ENCODE measurements at places on chromosomes 3 and 15.

DNA sequence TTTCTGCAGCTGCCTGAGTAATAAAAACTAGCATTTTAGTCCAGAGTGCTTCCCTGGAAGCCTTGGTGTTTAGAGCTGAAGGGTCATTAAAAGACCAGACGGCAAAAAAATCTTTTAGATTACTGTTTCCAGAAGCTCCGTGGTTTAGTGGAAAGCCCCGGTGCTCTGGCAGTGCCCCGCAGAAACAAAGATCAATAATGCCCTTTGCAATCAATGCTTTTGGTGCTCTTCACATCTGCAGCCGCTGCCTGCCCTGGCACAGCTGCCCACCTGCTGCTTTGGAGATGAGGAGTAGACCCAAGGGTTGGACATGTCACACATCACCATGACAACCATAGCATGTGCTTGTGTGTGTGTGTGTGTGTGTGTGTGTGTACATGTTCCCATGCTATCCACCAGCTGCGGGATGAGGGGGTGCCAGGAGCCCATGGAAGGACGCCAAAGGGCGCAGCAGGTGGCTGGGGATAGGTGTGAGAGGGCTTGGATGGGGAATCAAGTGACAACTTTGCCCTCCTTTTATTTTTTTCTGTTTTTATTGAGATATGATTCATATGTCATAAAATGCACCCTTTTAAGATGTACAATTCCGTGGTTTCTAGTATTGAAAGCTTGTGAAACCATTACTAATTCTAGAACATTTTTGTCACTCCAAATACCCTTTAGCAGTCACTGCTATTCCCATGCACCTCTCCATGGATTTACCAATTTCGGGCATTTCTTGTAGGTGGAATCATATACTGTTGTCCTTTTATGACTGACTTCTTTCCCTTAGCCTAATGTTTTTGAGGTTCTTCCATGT, 75.7 kb upstream of the KLHL25 start:
- no peak for DNase-seq

- no peak for DNase-seq
Measured at GRCh38 chr3:196122021-196122687, 40.3 kb upstream of the TFRC start.

- peak; percentile 96 for DNase-seq
Measured at GRCh38 chr15:58749532-58750337, at the start of gene ADAM10. TSS of gene ADAM10 (minus strand) at chr15:58749707. CDS start at chr15:58749534, 173 bp downstream.

DNA sequence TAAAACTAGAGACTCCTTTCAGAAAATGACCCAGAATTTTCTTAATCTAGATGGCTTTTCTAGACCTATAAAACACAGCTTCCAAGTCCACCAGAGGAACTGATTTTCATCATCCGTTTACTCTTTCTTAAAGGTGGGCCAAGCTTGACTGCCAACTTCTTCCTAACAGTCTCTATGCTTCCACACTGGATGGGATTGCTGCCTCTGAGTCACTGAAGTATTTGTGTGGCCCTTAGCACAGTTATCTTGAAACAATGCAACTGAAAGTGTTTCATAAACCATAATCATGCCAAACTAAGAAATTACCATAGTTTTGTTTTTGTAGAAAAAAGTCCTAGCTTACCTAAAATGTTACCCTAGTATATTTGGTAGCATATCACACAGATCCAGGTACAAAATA, 985.7 kb downstream of the TUSC7 start:
- DNase-seq = no peak

DNA sequence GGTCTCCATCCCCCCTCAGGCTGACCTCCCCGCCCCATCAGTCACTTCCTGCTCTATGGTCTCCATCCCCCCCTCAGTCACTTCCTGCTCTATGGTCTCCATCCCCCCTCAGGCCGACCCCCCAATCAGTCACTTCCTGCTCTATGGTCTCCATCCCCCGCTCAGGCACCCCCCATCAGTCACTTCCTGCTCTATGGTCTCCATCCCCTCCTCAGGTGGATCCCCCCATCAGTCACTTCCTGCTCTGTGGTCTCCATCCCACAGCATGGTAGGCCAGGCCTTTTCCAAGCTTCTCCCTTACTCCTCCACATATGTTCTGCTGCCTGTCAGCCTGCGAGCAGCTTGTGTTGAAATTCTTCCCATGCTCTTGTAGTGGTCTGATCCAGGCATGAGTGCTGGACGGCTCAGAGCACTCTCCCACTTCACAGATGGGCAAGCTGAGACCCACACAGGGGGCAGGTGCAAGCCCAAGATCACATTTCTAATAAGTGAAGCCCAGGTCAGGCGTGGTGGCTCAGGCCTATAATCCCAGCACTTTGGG, 36.8 kb downstream of the BDH1 start:
- DNase-seq = peak; percentile 31

DNA sequence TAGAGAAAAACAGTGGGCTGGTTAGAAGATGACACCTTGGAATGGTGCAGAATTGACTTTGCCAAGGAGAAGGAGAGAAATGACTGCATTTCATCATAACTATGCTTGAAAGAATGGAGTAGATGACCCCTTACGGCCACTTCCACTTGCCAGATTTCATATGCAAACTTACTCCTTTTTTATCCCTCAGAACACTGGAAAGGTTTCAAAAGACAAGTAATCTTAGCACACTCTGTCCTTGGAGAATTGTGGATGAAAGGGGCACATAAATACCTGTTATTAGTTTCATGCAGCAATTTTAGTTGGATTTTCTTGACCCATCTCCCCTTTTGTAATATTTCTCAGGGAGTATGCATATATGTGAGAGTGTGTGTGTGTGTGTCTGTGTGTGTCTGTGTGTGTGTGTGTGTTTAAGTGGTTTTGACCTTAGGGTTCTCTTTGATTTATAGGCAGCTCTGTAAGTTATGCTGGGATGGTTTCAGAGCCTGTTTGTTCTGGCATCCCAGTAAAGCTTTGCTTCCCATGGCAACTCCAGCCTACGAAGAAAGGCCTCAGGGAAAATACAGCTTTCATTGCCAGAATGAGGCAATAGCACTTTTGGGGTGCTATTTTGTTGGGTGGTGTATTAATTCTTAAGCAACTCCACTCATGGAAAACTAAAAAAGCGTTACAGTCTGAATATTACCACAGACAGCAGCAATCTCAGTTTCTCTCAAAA, 122.2 kb upstream of the TP63 start:
- DNase-seq = no peak

- DNase-seq = no peak
Measured at GRCh38 chr15:81007428-81008064, 6.8 kb downstream of the TLNRD1 start.

DNA sequence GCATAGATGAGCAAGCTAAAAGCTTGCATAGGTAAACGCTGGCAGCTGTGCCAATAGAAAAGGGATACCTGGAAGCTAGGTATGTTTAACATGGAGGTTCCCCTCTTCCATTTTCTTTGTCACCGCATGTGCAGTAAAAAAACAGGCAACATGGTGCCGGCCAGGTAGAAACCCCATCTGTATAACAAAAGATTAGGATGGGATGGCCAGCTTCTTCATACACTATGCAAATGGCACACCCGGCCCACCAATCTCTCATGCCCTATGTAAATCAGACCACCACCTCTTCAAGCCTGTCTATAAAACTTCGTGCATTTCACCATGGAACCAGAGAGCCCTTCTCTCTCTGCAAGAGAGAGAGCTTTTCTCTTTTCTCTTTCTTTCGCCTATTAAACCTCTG, 224.3 kb upstream of the P2RY1 start:
- DNase-seq = no peak

GRCh38 chr15:101148881-101149664, 102.8 kb downstream of the CHSY1 start:
- DNase-seq = no peak

GRCh38 chr3:44337248-44337785, 1.2 kb upstream of the TCAIM start:
- DNase-seq = no peak

- no peak for DNase-seq
Measured at GRCh38 chr15:96703794-96704550, 373.5 kb downstream of the NR2F2 start.

- no peak for DNase-seq
Measured at GRCh38 chr15:47870300-47870955, 153.1 kb downstream of the SEMA6D start.

GRCh38 chr3:156620260-156620659, 54.1 kb upstream of the TIPARP start:
- DNase-seq = peak; percentile 55

DNA sequence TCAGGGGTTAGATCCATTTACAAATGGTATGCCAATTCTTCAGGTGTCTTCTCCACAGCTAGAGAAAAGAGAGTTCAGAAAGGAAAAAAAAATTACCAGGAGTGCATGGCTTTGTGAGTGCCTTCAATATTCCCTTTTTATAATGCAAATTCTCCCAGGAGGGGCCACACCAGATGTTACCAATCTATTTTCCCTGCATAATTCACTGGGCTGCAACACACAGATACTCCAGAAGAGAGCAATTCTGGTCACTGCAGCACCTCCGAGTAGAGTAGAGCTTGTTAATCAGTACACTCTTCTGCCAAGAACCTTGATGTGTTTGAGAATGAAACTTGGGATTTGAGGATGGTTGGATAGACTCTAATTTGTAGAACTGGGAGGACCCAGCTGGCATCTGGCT, 80.7 kb upstream of the SPRED1 start:
- no peak for DNase-seq

GRCh38 chr3:159947220-159947619, 41.4 kb upstream of the IL12A start:
- peak; percentile 7 for DNase-seq

GRCh38 chr3:36730966-36731365, 33.4 kb downstream of the DCLK3 start:
- no peak for DNase-seq

GRCh38 chr15:40333922-40334492, 6.7 kb downstream of the CCDC9B start:
- no peak for DNase-seq

Measured in RCC 7860 (cell line).